ENCODE measurements at places on chromosomes 5 and 9.

GRCh38 chr5:167167191-167167795, 1124.2 kb upstream of the WWC1 start:
- no peak for DNase-seq

- no peak for DNase-seq
Measured at GRCh38 chr5:143533978-143534760, 130.7 kb upstream of the NR3C1 start.

DNA sequence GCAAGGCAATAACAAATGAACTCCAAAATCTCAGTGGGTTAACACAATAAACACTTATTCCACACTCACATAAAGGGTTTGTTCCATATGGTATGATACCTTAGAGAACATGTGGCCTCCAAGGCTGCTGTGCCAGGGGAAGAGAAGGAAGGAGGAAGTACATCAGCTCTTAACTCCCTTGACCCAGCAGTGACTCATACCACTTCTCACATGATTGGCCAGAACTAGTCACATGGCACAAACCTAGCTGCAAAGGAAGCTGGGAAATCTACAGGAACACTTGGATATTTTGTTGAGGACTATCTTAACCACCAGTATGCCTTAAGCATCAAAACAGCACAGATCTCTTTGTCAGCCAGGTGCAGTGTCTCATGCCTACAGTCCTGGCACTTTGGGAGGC, 99.3 kb downstream of the SLIT3 start:
- no peak for DNase-seq

DNA sequence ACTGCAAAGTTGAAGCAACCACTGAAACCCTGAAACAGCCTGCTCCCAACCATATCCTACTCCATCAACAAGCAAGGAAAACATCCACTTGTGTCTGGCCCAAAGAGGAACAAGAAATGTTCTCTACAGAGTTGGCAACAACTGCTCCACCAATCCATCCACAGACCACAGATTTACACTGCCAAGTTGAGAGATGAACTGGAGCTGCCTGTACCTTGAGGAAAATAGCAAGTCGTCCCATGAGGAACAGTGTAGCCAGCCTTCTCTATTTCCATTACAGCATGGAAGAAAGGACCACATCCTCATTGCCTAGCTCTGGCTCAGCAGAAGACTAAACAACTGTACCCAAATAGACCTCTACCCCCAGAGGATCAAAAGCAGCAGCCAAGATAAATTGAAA, 60.4 kb downstream of the DEPDC1B start:
- DNase-seq = no peak

- no peak for DNase-seq
Measured at GRCh38 chr5:129477532-129477931, 17.4 kb downstream of the ADAMTS19 start.

DNA sequence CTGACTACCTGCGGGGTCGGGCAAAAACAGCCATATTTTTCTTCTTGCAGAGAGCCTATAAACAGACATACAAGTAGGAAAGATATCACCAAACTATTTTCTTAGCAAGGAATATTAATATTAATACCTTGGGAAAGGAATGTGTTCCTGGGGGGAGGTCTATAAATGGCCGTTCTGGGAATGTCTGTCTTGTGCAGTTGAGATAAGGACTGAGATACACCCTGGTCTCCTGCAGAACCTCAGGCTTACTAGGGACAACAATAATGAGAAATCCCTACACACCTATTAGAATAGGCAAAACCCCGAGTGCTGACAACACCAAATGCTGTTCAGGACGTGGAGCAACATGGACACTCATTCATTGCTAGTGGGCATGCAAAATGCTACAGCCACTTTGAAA, 297.2 kb downstream of the DRD1 start:
- no peak for DNase-seq

- DNase-seq = no peak
Measured at GRCh38 chr5:142119051-142119625, 10.6 kb downstream of the NDFIP1 start.

DNA sequence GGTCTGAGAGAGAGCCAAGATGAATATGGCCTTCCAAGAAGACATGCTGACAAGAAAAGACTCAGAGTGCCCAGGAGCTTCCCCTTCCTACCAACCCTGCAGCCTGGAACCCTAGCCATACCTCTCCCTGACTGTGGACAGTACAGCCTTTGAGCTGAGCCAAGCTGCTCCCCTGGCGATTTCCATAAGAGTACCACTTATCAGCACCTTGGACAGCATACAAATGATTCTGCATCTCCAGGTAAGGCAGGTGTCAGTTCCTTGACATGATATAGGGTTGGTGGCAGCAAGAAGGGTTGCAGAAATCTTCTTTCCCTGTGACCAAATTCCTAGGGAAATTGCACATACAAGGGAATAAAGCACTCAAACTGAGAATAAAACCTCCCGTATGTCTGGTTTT, 58.3 kb downstream of the MFAP3 start:
- no peak for DNase-seq

- DNase-seq = no peak
Measured at GRCh38 chr9:77011973-77012821, 7.3 kb upstream of the FOXB2 start.

GRCh38 chr9:136654820-136655535, 7.7 kb upstream of the EGFL7 start:
- DNase-seq = no peak

DNA sequence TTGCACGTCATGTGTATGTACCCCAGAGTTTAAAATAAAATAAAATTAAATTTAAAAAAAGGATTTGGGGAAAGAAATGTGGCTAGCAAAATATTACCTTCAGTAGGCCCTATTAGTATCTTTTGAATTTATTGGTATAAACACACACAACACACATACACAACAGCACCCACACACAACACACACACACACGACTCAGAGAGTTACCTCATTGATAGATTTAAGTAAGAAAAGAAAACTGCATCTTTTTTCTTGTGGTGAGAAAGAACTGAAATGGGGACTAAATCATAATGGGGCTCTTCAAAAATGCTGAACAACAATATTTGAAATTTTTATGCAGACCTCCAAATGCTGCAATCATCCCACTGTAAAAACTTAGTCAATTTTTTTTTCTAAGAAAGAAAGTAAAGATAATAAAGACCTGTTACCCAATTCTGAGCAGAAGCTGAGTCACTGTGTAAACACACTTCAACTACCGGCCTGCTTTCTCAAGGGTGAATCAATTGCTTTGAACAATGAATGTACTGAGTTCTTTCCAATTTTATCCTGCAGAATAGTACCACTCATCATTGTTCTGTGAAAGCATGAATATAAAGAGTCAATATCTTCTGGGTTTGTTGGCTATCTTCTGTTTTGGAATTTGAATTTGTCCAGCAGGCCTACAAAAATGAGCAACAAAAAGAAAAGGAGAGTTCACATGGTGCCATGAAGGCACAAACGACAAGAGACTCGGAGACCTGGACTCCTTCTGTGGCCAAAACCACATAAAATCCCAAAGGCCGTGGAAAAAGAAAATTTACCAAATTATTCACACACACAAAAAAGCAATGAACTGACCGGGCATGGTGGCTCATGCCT, 57.9 kb upstream of the CCNG1 start:
- no peak for DNase-seq

- DNase-seq = no peak
Measured at GRCh38 chr9:4857163-4857810, 64.5 kb downstream of the RCL1 start.

DNA sequence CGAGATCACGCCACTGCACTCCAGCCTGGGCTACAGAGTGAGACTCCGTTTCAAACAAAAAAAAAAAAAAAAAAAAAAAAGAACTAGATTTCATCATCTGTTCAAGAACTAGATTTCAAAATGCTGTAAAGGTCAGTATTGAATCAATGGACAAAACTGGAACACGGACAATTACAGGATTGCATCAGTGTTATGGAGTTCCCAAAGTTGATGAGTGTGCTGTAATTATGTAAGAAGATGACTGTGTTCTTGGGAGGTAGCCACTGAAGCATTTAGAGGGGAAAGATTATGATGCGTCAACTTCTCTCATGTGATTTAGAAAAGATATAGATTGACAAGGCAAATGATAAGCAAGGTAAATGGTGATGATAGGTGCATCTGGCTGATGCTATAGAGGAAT, 6.5 kb downstream of the FAM240B start:
- DNase-seq = no peak

- DNase-seq = no peak
Measured at GRCh38 chr5:149299451-149300054, 27.9 kb downstream of the AFAP1L1 start.
